ENCODE measurements at places on chromosomes 6 and 20.

DNA sequence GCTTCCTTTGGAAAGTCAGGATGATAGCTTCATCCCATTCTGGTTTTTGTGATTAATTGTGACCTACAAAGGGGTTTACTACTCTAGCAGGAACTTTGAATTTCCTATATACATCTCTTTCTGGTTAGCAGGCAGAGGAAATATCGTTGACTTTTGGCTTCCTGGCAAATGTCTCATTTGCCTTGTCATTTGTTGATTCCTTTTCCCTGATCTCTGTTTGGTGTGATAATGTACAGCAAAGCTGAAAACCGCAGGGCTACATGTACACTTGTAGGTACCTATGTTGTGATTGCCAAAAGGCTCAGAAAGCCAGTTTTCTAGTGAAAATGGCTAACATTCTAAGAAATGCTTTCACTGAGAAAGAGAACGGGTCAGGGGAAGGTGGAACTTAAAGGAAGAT is 44.3 kb downstream of the TOP1 start:
- no peak for DNase-seq

- no peak for DNase-seq
Observed at GRCh38 chr6:168582571-168582981, 141.6 kb downstream of the SMOC2 start.

- DNase-seq, result no peak
Observed at GRCh38 chr20:48703107-48703506, 124.7 kb downstream of the PREX1 start.

DNA sequence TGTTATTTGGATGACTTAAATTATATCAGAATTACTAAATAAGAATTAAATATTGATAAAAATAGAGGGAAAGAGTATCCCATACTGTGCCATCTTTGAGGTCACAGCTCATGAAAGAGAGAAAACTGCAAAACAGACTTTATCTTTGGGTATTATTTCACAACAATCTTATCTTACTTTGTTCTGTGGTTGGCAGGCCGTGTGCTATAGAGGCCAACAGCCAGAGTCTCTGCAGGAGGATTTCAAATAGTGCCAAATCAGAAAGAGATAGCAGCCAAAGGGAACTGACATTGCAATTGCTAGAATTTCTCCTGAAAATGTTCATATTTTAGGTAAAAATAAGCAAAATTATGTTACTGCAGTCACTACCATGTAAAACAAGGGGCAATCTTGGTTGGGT is 354.2 kb downstream of the GRIK2 start:
- DNase-seq, result no peak

DNA sequence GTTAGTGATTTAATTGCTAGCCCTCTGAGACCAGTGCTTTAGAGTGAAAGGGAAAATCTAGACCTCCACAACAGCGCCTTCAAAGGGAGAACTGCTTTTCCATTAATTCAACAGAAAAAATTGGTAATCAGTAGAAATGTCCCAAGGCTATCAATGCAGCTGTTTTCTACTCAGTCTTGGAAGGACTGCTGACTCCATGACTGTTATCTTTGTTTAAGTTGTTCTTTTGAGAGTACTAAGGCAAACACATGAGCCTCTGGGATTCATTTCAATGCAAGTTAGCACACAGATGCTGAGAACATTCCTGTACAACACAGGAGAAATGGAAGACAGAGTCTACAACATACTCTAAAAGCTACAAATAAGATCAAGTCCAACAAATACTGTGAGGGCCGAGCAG is 301.7 kb upstream of the PTCHD4 start:
- DNase-seq, result no peak

DNA sequence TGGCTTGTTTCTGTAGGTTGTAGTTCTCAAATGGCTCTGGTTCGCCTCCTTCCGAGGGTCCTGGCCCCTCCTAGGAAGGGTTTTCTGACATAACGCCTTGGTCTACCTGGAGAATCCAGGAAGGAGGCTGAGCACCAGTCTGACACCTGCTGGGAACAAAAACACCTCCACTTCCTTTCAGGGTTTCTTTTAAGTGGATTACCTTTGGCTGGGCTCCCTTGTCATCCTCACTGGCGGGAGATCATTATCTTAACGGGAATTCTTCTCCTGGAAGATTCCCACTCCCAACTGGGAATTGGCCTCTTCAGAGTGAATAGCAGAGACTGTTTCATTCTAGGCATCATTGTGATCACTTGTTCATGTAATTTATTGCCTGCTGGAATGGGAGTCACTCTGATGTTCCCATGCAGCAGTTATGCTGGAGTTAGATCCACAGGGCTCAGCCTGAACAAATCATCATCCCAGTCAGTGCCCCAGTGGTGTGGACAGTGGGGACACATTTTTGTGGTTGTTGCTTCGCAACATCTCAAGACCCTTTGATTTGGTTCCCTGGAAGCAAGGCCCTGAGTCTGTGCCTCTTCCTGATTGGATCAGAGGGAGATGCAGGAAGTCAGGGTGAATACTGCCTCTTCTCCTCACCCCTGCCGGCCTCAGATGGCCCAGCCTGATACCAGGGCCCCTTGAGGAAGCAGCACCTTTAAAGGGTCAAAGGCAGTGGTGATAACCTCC is 49.1 kb downstream of the LYRM2 start:
- no peak for DNase-seq

DNA sequence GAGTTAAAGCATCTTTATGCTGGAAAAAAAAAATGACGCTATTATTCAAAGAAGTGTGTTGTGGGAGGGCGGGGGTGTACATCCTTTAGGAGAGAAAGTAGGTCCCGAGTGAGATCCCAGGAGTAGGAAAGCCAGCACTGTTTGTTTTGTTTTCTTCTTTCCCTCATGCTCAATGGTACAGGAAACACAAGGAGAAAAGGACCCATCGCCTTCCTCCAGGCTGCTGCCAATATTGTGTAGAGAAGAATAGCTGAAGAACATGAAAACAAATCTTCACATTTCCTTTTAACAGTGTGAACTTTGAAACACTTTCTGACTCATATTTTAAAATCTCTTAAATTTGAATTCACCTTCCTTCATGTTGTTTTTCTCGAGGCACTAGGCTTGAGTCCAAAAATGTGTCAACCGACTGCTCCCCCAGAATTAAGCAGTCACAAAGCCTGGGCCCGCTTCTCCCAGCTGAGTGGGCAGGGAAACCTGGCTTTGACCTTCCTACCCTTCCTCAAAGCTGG is 22.3 kb downstream of the PPP1R16B start:
- DNase-seq, result no peak

GRCh38 chr20:5914859-5915258 is 35.5 kb downstream of the TRMT6 start:
- DNase-seq, result no peak

DNA sequence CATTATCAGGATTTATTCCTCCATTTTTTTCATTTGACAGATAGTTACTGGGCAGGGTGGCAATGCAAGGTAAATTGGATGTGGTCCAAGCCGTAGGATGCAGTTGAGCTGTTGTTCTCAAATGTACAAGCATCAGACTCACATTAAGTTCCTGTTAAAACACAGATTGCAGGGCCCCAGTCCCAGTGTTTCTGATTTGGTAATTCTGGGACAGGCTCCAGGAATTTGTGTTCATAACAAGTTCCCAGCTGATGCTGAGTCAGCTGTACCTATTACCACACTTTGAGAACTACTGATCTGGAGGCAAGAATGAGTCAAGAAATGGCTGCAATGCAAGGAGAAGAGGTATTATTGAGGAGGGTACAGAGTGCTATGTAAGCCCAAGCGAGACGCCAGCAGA is 11.7 kb downstream of the TMEM244 start:
- no peak for DNase-seq

DNA sequence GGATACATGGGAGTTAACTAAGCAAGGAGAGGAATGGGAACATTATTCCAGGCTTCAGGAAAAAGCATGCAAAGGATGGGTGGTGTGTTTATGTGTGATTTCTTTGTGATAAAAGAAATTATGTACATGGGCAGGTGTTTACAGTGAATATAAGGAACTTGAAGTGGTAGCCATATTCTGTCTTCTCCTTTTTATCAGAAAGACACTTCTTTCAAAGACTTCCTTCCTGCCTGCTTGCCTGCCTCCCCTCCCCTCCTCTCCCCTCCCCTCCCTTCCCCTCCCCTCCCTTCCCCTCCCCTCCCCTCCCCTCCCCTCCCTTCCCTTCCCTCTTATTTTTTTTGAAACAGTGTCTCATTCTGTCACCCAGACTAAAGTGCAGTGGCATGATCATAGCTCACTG is 14.4 kb downstream of the CYB5R4 start:
- no peak for DNase-seq

GRCh38 chr20:41081276-41081814 is 52.7 kb downstream of the TOP1 start:
- no peak for DNase-seq

- no peak for DNase-seq
Observed at GRCh38 chr6:139386404-139386803, 12.0 kb upstream of the CITED2 start.

DNA sequence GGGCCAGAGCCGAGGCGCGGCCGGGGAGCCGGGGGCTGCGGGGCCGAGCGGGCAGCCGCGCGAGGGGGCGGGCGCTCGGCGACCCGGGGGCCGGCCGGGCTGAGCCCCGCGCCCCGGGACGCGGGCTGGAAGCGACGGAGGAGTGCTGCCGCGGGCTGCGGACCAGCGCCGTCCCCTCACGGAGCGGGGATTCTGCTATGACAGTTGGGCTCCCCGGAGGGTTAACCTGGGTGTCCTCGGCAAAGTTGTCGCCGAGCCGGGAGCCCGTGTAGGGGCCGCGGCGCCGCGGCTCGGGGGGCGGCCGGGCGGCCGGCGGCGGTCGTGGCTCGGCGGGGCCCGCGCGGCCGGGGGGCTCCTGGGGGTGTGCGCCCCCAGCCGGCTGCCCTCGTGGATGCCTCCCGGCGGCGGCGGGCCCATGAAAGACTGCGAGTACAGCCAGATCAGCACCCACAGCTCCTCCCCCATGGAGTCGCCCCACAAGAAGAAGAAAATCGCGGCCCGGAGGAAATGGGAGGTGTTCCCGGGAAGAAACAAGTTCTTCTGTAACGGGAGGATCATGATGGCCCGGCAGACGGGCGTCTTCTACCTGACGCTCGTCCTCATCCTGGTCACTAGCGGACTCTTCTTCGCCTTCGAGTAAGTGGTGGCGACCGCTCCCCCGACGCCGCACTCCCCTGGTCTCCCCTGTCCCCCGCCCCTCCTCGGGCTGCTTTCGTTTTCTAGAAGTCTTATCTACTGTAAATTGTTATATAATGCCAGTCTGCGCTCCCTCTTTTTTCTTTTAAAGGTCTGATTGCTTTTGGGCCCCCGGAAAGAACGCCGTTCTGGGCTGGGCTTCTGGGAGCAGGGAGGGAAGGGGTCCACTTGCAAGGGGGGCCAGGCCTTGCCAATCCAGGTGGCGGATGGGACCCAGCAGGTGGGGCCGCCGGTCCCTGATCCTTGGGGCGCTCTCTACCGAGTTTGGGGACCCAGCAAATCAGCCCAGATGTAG is 936 bp downstream of the ZDHHC14 start:
- DNase-seq, result peak; percentile 42

DNA sequence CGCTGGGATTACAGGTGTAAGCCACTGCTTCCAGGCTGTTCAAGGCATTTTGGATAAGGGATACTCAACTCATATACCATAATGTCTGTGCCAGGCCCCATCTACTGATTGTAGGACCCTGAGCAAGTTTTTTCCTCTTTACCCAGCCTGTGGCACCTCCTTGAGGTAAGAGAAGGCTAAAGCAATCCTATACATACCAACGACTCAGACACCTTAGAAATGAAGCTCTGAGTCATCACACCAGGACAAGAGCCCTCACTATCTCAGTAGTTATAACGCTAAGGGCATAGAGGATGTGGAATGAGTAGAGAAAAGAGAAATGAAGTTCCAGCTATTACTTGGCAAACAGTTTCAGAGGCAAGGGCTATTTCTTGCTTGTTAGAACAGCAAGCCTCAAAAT is 16.9 kb downstream of the NDRG3 start:
- no peak for DNase-seq

- DNase-seq, result no peak
Observed at GRCh38 chr20:38043512-38044300, 10.2 kb downstream of the RPRD1B start.

DNA sequence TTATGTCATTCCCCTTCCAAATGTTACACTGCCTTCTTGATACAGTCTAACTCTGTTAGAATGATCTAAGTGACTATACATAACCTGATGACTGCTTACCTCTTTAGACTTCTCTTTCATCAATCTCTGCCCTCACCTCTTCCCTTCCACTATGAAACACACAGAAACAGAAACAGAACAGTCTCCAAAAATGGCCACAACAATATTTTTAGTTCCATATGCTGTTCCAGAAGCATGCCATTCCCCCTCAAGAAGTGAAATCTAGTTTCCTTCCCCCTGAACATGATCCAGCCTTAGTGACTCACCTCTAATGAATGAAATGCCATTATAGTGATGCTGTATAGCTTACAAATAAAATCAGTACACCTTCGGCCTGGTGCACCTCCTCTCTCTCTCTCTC is 229.3 kb upstream of the TENT5A start:
- DNase-seq, result no peak

DNA sequence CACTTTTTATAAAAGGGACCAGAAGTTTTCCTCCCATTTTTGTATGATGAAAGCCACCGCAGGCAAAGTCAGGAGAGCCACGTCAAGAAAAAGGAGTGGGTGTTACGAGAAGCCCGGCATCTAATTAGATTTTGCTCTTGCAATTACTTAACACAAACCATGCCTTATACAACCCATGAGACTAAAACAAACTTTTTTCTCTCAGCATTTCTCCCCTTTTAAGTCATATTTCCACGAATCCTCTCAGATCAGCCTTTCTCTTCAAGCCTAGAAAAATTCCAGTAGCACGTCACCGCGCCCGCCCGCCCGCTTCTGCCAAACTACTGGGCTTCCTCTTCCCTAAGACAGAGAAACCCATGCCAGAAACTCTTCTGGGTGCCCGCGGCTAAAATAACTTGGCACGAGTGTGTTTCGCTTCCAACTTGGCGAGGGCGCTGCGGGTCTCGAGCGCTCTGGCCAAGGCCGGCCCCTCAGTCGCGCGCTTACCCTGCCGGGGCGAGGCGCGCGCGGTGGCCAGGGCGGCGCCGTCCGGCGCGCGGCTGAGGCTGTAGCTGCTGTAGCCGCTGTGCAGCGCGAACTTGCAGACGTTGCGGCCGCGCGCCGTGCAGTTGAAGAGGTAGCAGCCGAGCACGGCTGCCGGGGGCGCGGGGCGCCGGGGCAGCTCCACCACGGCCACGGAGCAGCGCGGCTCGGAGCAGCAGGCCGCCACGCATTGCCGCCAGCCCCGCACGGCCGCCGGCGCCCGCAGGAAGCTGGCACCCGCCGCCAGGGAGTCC is 1.0 kb downstream of the LRP11 start:
- DNase-seq, result peak; percentile 2

DNA sequence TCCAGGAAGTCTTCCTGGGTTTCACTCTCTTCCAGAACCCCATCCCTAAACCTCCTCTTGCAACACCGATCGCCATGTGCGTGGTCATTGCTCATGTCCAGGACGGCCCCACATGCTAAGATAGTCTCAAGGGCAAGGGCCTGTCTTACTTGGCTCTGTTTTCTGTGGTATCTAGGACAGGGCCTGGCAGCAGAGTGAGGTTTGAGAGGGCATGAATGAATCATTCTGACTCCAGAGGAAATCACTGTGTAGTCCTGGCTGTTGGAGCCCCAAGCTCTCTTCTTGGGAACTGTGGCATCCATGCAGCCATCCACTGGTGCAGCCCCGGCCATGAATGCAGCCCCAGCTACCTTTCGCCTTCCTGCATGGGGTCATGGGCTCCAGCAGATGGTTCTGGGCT is 12.4 kb downstream of the SIRPA start:
- no peak for DNase-seq

GRCh38 chr6:9646342-9647070 is 768.4 kb downstream of the TFAP2A start:
- DNase-seq, result no peak

Data from T-helper 22 cell (primary cell).